ENCODE measurements at places on chromosomes 6 and 20. TPM values are rescaled to one million over a fixed set of nuclear protein-coding genes. Genes with fewer than 3 reads are reported as not detected.

Gene HLA-DRA
- total RNA-seq: 0.41 TPM

GRCh38 chr20:49545572-49545971 lies 22.4 kb downstream of the PTGIS start:
- DNase-seq: no peak

DNA sequence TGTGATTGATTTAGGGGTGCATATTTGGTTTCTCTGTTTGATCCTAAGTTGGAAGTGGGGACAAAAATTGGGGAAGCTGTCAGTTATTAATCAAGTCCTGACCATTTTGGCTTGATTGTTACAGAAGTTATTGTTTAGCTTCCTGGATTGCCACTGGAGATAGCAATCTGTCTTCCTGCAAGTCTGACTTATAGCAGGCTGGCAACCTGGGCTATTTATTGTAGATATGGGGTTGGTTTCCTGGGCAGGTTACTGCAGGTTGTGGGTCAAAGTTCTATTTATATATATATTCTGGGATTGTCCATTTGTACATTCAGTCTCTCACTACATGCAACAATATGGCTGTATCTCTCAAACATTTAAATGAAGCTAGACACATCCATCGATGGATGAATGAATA lies 17.8 kb downstream of the KCNS1 start:
- DNase-seq: no peak

DNA sequence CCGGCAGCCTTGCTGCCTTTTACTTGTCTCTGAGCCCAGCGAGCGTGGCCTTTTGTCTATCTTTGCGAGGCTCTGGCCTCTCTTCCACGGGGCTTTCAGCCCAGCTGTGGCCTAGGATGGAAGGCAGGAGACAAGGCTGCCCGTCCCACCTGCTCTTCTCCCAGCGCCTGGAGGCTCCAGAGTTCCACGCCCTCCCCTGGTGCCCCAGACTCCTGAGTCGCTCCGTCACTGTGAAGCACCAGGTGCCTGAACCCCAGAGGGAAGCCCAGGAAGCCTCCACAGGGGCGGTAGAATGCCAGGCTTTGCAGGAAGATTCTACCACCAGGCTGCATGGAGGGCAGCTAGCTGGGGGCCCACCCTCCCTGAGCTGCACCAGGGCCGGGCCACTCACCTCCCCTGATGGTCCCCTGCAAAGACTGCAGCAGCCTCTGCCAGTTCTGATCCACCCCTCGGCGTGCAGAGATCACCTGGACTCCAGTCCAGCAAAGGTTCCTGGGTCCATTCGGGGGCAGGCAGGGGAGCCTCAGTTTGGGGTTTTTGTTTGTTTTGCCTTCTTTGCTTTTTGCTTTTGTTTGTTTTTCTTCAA lies 384.6 kb downstream of the CDH4 start:
- no peak for DNase-seq

DNA sequence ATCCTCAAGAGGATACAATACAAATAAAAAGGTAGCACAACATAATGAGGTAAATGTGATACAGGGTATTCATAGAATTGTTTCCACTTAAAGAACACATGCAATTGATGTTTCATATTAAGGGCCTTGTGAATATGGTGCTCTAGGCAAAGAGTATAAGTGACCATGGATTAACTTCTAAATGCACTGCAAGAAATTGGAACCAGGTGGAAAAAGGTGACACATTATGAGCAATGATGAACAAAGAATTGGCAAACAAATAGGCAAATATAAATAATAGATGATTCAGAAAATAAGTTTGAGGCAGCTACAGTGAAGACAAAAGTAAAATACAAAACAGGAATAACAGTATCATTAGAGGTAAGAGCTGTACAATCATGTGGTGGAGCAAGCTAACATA lies 192.0 kb downstream of the GRIK2 start:
- no peak for DNase-seq

GRCh38 chr20:41467220-41467619 lies 100.6 kb upstream of the EMILIN3 start:
- no peak for DNase-seq

DNA sequence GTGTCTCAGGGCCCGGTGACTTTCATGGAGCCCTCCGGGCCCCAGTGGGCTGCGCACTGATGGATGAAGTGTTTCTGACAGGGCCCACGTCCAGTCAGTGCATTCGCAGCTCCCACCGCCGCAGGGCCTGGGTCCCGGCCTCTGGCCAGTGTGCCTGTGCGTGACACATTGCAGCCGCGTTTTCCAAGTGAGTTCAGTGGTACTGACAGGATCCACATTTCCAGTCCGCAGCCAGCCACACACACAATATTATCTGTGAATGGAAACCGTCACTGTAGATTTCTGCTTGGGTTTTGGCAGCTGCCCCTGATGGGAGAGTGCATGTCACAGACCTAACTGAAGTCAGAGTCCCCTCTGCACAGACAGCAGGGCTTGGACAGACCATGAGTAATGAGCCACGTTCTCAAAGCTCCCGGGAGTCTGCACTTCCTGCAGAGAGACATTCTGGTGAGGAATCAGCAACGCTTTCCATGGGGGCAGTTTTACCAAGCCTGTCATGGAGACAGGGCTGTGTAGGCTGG lies 171.4 kb downstream of the MYLK4 start:
- DNase-seq: no peak

All from glomerular endothelial cell (primary cell).